Stimulated activated CD4-positive, alpha-beta T cell treated with anti-CD3 and anti-CD28 coated beads, Interleukin-4, amount 100 ng/mL, for 24 hours (primary cell): ENCODE measurements at places on chromosomes 5 and 9.

DNA sequence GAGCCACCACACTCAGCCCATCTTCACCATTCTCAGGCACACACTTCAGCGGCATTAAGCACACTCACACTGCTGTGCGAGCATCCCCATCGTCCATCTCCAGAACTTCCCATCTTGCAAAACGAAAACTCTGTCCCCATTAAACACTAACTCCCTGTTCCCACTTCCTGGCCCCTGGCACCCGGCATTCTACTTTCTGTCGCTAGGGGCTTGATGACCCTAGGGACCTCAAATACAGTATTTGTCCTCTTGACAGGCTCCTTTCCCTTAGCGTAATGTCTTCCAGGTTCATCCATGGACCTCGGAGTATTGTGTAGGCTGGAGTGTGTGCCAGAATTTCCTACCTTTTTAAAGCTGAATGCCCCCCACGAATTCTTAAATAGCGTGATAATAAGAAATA lies 14.7 kb upstream of the UBAC1 start:
- no peak for DNase-seq

DNA sequence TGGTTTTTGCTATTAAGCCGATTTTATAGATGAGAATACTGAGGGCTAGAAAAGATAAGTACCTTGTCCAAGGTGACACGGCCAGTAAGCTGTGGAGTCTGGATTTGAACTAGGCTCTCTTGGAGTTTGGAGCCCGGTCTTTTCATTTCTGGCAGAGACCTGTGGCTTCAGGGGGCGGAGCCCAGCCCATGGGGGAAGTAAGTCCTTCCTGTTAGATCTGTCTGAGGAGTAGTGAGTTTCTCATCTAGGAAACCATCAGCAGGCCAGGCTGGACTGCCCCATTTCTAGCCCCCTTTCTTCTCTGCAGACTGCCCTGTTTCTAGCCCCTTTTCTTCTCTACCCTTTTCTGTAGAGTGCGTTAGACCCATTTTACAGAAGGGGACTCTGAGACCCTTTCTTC lies 521 bp upstream of the PTGS1 start:
- DNase-seq: no peak

DNA sequence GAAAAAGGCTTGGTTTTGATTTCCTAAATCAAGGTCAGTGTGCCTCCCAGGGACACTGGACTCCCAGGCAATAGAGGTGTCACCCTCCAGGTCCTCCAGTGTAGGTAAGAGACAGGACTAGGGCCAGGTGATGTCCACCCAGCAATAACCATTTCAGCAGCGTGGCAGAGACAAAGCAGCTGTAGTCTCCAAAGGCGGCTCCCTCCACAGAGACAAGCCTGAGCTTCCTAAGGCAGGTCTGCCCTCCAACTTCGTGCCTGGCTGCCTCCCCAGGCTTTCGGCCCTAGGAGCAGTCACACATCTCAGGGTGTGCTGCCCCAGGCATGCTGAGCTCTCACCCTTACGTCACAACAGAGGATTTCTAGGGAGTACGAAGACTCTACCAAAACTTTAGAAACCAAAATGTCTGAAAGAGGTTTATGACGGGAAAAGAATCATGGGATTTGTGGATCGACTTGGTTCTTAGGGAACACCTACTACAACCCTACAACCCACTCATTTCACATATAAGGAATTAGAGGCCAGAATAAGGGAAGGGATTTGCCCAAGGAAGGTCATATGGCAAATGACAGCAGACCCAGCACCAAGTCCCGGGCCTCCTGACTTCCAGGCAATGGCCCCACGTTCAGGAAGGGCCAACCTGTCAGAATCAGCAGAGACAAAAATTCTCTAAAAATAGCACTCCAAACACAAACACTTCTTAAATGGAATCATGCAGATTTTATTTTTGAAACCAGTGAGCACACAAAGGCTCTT lies 105.5 kb downstream of the KLHL3 start:
- DNase-seq: no peak

DNA sequence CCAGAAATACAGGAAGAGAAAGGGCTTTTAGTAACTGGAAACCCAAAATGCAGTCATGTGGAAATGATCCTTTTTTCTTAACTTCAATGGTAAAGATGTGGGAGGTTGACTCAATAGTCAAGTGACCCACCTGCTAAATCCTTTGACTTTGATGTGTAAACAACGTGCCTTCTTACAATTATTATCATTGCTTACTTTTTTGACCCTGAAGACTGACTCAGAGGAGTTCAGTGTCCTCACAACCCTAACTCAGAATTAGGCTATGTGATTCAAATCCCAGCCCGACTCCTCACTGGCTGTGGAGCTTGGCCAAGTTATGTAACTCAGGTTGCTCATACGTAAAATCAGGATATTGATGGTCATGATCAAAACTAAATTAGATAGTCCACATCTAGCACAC lies 27.9 kb downstream of the ANXA1 start:
- no peak for DNase-seq

DNA sequence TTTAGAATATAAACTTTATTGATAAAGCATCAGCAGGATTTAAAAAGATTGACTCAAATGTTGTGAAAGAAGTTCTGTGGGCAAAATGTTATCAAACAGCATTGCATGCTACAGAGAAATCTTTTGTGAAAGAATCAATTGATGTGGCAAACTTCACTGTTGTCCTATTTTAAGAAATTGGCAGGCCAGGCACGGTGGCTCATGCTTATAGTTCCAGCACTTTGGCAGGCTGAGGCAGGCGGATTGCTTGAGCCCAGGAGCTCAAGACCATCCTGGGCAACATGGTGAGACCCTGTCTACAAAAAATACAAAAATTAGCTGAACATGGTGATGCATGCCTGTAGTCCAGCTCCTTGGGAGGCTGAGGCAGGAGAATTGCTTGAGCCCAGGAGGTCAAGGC lies 17.4 kb downstream of the ZBTB43 start:
- no peak for DNase-seq
